ENCODE measurements at places on chromosomes 16 and 17. TPM values are rescaled to one million over a fixed set of nuclear protein-coding genes. Genes with fewer than 3 reads are reported as not detected.

GRCh38 chr16:67969254-67970039, 1.0 kb upstream of the SLC12A4 start:
- DNase-seq, result no peak

GRCh38 chr16:4325253-4325758, 9.4 kb downstream of the GLIS2 start:
- no peak for DNase-seq

DNA sequence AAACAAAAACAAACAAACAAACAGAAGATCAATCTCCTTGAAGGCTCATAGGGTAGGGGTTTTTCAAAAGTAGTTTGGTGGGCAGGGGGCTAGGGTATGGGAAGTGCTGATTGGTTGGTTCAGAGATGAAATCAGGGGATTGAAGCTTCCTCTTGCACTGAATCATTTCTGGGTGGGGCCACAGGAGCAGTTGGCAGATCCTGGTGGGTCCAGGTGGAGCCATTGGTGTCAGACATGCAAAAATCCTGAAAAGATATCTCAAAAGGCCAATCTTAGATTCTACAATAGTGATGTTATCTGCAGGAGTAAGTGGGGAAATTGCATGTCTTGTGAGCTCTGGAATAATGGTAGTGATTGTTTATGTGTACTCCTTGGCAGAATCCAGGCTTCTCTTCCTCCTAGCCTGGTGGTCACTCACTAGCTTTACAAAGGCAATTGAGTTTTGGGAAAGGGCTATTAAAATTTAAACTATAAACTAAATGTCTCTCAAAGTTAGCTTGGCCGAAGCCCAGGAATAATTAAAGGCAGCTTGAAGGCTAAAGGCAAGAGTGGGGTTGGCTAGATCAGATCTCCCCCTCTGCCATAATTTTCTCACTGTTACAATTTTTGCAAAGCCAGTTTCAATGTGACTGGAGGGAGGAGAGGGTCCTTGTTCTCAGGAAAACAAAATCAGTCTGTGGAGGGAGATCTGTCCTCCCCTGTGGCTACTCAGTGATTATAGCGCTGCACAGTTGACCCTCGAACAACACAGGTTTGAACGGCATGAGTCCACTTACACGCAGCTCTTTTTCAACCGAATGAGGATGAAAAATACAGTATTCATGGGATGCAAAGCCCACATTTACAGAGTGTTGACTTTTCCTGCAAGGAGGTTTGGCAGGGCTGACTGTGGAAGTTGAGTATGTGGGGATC, 45.2 kb downstream of the RNF112 start:
- DNase-seq, result no peak

GRCh38 chr17:10135539-10136257, 62.7 kb downstream of the GAS7 start:
- DNase-seq, result no peak

The CDH13 gene
- 0.07 TPM for total RNA-seq

DNA sequence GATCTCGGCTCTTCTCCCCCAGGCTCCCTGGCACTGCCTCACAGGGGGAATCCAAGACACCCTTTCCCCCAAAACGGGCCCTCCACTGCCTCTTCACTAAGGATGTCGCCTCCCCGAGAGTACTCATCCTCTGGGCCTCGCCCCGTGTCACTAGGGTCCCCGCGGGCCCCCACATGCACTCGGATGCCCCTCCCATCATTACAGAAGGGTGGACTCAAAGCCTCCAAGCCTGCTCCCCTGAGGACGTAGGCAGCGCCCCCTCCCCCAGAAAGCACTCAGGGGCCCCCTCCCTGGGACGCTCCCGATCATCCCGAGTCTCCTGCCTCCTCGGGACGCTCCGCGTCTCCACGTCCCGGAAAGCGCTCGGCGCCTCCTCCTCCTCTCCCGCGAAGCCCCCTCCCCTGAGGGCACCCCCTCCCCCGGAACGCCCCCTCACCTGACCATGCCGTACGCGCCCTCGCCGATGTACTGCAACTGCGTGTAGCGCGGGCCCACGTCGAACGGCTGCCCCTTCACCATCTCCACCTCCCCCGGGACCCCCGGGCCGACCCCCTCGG, 338 bp downstream of the MAPK3 start:
- no peak for DNase-seq

- no peak for DNase-seq
Measured at GRCh38 chr16:12193692-12194091, 217.2 kb downstream of the SNX29 start.

GRCh38 chr17:78127239-78127887, 1.2 kb downstream of the TMC6 start:
- DNase-seq, result peak; percentile 45

GRCh38 chr17:17915183-17915582, 57.0 kb downstream of the TOM1L2 start:
- DNase-seq, result no peak

DNA sequence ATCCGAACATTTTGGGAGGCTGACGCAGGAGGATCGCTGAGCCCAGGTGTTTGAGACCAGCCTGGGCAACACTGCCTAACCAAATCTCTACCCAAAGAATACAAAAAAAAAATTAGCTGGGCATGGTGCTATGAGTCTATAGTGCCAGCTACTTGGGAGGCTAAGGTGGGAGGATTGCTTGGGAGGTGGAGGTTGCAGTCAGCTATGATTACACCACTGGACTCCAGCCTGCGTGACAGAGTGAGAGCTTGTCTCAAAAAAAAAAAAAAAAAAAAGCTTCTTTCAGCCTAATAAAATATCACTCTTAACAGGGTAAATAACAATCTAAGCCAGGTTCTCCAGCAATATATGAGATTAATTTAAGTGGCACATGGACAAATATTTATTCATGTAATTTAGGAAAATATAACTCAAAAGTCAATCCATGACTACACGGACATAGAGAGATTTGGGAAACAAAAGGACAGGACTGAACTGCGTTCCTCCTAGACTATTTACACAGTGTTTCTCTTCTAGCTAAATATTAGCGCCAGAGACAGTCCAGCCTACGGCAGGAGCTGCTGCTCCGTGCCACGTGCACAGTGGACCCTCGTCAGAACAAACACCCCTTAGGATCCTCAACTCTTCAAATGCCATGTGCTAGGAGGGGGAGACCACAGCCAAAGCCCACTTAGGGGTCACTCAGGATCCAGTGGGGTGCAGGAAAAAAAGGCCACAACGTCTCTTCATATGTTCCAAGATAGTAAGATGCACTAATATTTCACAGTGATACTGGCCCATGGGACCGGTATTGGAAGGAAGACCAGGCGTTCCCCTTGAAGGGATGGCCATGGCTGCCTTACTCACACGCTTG, 8.7 kb downstream of the USP36 start:
- no peak for DNase-seq

- no peak for DNase-seq
Measured at GRCh38 chr17:59513934-59514841, 51.2 kb upstream of the DHX40 start.

DNA sequence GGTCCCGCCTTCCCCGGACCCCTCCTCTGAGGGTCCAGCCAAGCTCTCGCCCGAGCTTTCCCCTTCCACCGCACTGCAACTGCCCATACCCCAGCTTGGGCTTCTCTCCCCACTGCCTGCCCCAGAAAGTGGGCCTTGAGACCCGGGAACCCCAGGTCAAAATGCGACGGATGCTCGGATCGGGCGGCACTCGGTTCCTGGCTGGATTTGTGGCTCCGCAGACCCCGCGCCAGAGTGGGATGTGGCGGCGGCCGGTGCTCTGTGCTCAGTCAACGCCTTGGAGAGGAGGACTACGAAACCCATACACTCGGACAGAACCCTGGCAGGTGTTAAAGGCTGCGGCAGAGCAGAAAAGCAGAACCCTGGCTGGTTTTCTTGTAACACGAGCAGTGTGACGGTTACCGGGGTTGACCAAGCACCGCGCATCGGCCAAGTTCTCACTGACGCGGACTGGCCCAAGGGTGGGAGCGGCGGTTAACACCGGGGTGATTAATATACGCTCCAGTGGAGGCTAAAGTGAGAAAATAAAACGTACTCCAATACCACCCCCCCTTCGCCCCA, 885 bp upstream of the SLFN13 start:
- no peak for DNase-seq

The TNFRSF13B gene
- not detected for total RNA-seq

The MMD gene
- 22.1 TPM for total RNA-seq

- no peak for DNase-seq
Measured at GRCh38 chr17:71032746-71033273, 863.5 kb downstream of the KCNJ2 start.

DNA sequence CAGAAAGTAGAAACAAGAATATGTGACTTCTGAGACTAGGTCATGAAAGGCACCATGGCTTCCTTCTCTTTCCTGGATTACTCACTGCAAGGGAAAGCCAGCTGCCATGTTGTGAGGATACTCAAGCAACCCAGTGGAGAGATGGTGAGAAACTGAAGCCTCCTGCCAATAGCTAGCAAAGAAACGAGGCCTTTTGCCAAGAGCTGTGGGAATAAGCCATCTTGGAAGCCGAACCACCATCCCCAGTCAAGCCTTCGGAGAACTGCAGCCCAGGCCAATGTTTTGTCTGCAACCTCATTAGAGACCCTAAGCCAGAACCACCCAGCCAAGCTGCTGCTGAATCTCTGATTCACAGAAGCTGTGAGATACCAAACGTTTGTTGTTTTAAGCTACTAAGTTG, 104.7 kb upstream of the CRHR1 start:
- DNase-seq, result no peak

The CCL7 gene
- total RNA-seq, result not detected

DNA sequence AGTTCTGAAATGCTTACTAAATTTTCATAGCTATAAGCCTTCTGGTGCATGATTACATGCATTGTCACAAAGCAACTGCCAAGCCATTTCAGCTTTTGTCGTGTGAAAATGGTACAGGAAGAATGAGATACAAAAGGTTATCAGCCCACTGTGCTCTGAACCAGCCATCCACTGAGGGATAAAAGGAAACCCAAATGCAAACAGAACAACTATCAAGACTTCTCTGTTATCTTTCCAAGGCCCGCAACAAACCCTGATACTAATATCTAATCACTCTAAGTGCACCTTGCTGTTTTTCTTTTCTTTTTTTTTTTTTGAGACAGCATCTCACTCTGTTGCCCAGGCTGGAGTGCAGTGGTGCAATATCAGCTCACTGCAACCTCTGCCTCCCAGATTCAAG, 109.0 kb downstream of the FTO start:
- DNase-seq, result no peak

GRCh38 chr17:63382826-63383225, 63.3 kb downstream of the CYB561 start:
- no peak for DNase-seq

DNA sequence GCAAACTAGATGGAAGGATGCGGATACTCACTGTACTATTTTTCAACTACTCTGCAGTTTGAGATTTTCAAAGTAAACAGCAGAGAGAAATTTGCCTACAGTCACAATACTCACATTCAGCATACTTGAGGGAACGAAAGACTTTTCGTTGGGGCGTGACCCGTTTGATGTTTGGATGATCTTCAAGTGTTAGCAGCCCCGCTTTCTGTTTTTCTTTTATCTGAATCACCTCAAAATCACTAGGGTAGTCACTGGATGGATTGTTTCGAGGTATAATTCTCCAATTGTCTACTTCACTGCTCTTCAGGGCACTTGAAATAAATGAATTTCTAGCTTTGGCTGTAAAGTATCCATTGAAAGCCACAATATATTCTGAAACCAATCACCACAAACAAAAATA, 17.8 kb downstream of the MBTPS1 start:
- no peak for DNase-seq

The CUEDC1 gene
- total RNA-seq, result 30.8 TPM

GRCh38 chr17:2503627-2504026, 8.1 kb downstream of the METTL16 start:
- DNase-seq, result no peak

The TMC7 gene
- 4.8 TPM for total RNA-seq

DNA sequence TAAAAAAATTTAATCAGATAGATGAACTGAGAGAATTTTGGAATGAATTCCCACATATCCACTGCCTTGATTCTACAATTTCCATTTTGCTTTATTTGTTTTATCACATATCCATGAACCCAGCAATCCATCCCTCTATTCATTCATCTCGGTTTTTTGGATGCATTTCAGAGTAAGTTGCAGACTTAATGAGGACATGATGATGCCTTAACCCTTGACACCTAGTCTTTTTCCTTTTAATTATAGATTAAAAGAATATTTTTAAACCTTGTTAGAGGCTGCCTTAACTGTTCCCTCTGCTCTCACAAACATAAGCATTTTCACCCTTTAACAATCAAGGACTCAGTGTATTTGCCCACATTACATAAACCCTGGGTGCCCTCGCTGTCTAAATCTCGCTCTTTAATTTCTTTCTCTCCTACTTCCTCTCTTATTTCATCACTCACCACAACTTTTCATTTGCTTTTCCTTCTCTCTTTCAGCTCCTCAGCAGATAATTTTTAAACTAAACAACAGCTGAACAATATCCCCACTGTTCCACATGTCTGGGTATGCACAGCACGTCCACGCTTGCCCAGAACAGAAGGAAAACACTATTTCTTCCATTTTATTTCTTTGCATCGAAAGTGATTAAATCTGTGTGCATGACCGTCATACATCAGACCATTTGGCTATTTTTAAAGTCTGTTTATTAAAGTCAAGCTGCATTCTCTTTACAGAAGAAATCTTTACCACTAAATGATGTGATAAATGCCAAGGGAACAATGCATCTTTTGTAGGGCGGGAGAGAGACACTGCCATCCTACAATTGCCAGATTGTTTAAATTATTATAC, 39.9 kb downstream of the IQCK start:
- DNase-seq, result no peak

The PRAC2 gene
- total RNA-seq, result not detected

All from progenitor cell of endocrine pancreas (in vitro differentiated cells).